ENCODE measurements at places on chromosomes 6 and 20.

DNA sequence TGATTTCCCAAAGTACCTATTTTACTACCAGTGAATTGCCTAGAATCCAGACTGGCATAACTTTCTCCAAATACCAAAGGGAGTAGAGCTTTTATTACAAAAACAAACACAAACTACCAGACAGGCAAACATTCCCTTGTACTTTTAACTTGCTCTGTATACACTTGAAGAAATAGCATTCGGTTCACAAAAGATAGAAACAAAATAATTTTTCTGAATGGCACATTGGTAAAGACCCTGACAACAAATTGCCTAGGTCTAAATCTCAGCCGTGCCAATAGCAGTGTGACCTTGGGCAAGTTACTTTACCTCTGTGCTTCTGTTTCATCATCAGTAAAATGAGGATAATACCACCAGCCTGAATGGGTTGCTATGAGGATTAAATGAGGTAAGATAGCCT is 15.9 kb downstream of the ARHGAP18 start:
- no peak for DNase-seq

DNA sequence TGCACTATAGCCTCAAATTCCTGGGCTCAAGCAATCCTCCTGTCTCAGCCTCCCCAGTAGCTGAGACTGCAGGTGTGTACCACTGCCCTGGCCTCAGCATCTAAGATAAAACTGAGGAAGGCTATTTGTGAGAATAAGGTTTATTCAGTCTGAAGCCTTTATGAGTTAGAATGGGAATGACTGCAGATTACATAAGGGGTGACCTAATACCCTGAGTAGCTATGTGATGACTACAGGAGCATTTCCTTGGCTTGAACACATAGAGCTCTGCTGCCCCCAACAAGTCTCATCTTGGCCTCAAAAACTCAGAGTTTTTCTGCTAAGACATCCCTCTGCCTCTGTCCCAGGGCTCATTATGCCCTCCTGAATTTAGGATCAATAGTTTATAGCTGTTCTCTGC is 7.6 kb downstream of the GSS start:
- no peak for DNase-seq

DNA sequence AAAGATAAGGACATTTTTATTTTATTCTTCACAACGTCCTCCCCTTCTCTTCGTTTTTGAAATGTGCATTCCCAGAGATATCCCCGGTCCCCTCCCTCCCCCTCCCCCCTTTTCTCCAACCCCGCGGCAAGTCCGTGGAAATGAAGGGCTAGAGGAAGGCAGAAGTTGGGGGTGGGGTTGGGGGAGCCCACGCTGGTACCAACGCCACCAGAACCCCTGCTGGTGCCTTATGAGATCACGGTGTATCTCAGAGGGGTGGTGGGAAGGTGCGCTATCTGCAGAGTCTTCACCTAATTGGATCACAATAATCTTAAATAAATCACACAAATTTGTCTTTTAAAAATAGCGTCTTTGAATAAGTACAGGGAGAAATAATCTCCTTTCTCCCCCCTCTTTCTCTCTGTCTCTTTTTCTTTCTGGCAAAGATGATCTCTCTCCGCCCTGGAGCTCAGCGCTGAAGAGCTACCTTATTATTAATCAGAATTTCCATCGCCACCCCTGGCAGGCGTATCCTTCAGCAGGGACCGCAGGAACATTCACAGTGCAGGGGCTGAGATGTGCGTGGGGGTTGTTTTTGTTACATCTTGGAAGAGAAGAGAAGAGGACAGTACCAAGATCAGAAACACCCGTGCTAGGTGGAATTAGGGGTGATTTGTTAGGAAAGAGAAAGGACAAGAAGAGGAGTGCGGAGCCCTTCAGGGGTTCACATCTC is 915 bp downstream of the CLVS2 start:
- no peak for DNase-seq

DNA sequence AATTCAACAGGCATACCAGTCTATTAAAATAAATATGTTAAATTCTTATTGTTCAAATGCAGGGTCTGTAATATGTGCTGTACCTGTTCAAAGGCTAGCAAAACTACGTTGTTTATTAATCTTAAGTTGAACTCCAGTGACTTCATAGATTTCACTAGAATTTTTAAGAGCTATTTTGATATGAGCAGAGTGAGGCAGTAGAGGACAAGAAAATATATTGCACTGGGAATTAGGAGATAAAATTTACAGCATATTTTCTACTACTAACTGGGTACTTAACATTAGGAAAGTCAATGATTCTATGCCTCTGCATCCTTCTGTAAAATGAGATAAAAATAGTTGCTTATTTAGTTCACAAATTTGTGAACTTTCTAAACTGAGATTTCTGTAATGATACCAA is 162.2 kb upstream of the BMP5 start:
- no peak for DNase-seq

Data from GM13976 (cell line).